ENCODE measurements at places on chromosomes 5 and 9.

DNA sequence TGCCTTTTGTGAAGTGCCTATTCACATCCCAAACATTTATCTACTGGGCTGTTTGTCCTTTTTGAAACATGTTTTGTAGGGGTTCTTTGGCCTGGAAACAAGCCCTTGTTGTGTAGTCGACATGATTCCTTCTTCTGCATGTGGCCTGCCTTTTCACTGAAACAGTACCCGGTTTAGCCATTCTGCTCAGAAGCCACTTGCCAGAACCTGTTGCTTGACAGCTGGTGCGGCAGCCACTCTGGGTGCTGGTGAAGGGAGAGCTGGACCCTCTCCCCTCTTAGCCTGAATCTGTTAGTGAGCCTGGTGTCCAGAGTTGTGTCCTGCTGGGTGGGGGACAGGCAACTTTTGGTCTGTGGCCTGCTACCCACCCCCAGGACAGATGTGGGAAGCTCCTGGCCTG, 128.8 kb upstream of the CACNA1B start:
- DNase-seq = no peak

GRCh38 chr9:76921165-76921564, 15.3 kb upstream of the PRUNE2 start:
- DNase-seq = no peak

DNA sequence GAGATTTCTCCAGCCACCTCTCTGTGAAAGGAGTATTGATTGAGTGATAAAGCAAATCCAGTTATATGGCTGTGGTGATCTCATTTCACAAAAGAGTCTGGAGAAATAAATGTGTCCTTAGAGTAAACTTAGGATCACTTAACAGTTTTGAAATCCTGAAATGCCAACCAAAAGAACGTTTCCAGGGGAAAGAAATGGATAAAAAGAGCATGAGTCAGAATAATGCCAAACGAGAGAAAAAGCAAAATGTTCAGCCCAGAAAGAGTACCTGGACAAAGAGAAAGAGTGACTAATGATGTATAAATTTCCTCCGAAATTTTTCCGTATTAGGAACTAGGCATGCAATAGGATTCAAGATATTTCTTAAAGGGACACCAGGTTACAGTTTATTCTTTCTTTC, 463.1 kb upstream of the CDH10 start:
- DNase-seq = no peak

- DNase-seq = no peak
Observed at GRCh38 chr5:976849-977751, 31.5 kb upstream of the NKD2 start.

GRCh38 chr5:137122075-137122474, 377.1 kb downstream of the SPOCK1 start:
- DNase-seq = no peak

GRCh38 chr5:73339051-73339575, 109.5 kb downstream of the FOXD1 start:
- no peak for DNase-seq

Measured in hematopoietic multipotent progenitor cell treated with erythropoietin and hydrocortisone succinate and interleukin-3 and kit ligand, for 6 days (in vitro differentiated cells).